Hematopoietic multipotent progenitor cell treated with erythropoietin and hydrocortisone succinate and interleukin-3 and kit ligand, for 4 days (in vitro differentiated cells): ENCODE measurements at places on chromosomes 6 and 20.

DNA sequence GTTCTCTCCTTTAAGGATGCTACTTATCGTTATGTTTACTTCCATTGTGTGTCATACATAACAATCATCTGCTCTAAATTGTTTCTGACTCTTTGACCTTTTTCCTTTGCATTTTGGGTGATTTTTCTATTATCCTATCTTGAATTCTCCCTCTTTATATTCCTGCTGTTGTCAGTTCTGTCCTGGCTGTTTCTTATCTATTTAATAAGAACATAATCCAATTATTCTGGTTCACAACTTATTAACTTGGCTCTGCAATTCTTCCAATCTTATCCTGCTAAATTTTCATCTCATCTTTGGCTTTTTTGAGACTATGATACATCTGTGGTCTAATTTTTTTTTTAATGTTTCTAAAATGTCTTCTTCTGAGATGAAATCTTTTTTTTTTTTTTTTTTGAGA, 54.7 kb upstream of the TOX2 start:
- no peak for DNase-seq

GRCh38 chr20:4797275-4797674, 75.6 kb downstream of the PRND start:
- no peak for DNase-seq

GRCh38 chr20:34129518-34130162, 17.6 kb upstream of the EIF2S2 start:
- DNase-seq, result peak; percentile 90

GRCh38 chr6:141216726-141217125, 916.0 kb upstream of the GJE1 start:
- no peak for DNase-seq

DNA sequence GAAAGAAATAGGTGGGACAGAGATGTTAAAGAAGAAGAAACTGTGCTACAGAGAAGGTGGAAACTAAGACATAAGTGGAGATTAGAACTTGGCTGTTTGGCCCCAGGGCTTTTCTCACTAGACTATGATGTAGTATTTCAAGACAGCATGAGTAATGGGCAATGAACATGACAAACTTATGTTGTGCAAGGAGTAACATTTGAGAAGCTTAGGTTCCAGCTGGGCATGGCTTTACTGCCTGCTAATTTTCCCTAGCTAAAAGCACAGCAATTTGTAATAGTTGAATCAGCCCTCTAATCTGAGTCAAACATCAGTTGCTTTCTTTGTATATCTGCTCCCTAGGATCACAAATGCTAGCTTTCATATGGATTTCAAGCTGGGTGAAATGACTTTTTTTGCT, 294.3 kb upstream of the BMP2 start:
- no peak for DNase-seq

DNA sequence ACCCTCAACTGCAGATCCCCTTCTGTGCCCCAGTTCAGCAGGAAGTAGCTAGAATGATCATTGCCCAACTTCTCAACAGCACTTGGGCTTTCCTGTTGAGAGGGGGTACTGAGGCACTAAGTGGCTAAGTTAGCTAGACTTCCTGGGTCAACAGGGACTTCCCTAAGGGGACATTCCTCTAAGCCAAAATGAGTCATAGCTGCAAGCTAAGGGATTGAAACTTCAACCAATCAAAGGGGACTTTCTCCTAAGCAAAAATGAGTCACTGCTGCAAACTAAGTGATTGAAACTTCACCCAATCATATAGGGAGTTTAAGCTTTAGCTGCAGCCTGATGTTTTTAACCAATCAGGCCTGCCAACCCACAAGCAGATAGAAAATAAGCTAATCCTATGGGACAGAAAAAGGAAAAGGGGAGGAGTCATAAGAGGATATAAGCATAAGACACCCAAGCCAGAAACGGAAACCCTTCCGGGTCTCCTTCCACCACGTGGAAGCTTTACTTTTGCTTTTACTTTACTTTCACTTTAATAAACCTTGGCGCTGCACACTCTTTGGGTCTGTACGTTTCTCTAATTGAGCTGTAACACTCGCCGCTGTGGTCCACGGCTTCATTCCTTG, 659.0 kb upstream of the HS3ST5 start:
- no peak for DNase-seq

GRCh38 chr6:149230712-149231460, 86.6 kb upstream of the TAB2 start:
- no peak for DNase-seq
